ENCODE measurements at places on chromosomes 5 and 9.

DNA sequence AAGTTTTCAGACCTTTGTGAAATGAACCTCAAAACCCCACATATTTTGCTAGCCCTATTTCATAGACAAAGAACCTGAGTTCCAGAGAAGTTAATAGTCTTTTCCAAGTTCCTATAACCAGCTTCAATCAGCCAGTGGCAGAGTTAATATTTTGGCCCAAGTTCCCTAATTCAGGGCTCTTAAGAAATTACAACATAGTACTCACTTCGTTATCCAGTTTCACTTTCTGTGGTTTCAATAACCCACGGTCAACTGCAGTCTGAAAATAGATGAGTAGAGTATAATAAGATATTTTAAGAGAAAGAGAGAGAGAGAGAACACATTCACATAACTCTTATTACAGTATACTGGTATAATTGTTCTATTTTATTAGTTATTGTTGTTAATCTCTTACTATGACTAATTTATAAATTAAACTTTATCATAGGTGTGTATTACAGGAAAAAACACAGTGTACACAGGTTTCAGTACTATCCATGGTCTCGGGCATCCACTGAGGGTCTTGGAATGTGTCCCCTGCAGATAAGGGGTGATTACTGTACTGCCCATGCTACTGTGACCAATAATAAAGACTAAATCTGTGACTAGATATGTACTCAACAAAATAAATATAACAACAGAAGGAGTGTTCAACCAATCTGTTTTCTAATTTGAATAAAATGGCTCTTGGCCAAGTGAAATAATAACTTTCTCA, 9.3 kb upstream of the MYOT start:
- peak; percentile 83 for DNase-seq

GRCh38 chr5:159817262-159818029, 98.8 kb upstream of the ADRA1B start:
- no peak for DNase-seq

DNA sequence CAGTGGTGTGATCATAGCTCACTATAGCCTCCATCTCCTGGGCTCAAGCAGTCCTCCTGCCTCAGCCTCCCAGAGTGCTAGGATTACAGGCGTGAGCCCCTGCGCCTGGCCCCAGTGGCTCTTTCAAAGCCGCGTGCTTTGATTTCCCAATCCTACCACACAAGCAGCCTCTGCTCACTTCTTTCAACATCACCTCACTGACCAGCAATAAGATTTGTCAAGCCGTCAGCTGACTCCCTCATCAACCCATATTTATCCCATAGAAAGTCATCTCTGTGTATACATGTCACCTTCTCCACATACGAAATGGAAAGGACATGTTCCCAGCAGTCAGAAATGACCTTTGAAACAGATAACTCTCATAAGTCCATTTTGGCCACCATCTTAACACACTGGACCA, 26.0 kb downstream of the SLC31A2 start:
- DNase-seq, result peak; percentile 78

GRCh38 chr9:109320331-109320741, 523 bp downstream of the EPB41L4B start:
- DNase-seq, result peak; percentile 10

GRCh38 chr5:14913096-14913495, 41.5 kb upstream of the ANKH start:
- no peak for DNase-seq

GRCh38 chr5:53019320-53019719, 30.2 kb downstream of the ITGA2 start:
- DNase-seq, result no peak

DNA sequence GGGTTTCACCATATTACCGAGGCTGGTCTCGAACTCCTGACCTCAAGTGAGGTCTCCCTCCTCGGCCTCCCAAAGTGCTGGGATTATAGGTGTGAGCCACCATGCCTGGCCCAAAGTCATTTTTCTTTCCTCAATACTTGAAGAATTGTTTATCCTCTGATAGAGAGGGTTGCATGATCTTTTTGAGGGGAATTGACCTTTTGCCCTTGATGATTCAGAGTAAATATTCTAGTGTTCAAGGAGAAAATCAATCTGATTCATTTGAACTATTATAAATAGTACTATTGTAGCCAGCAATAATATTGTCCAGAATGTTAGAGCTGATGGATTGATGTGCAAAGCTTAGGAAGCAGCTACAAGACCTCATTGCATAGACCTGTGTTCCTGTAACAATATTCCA, 47.1 kb downstream of the UGCG start:
- DNase-seq, result no peak

GRCh38 chr9:35606138-35606504, 1.1 kb downstream of the TESK1 start:
- DNase-seq, result no peak

- no peak for DNase-seq
Observed at GRCh38 chr5:62603934-62604333, 25.3 kb downstream of the LRRC70 start.

GRCh38 chr9:98323051-98323830, 67.8 kb upstream of the TBC1D2 start:
- no peak for DNase-seq

DNA sequence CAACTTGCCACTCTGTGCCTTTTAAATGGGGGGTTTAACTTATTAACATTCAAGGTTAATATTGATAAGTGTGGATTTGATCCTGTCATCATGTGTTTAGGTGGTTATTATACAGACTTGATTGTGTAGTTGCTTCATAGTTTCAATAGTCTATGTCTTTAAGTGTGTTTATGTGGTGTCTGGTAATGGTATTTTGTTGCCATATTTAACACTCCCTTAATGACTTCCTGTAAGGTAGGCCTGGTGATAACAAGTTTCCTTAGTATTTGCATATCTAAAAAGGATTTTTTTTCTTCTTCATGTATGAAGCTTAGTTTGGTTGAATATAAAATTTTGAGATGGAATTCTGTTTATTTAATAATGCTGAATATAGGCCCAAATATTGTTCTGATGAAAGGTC, 506.0 kb upstream of the ZNF462 start:
- DNase-seq, result no peak

- DNase-seq, result peak; percentile 99
Observed at GRCh38 chr5:139664086-139664693, 16.0 kb downstream of the CXXC5 start.

DNA sequence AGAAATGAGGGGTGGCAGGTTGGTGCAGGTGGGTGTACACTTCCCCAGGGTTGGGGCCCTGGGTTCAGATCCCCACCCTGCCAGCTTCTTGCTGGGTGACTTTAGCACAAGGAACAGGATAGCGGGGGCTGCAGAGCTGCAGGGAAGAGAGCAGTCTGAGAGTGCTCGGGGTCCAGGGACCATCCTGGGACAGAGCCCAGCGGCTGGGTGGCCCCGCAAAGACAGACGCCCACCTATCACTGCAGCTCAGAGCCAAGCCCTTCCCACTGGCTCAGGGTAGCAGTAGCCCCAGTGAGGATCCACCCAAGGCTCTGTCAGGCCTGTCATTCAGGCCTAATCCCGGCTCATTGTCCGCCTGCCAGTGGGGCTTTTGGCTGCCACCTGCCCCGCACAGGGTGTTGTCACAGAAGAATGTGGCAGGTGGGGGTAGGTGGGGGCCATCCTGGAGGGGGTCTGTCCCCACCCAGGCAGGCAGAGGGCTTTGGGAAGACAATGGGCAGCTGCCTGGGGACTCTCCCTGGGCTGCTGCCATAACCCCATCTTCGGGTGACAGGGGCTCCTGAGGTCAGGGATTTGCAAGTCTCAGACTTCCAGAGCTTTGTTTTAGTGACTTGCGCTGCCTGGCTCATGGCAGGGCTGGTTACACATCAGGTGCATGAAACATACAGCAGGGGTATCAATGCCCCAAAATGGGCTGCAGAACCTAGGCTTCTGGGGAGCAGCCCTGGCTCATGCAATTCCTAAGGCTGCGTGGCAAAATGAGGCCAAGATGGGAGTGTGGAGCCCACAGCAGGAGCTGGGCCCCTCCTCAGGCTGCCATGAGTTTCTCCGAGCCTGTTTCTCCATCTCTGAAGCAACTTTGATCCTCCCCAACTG, 52.1 kb downstream of the BARX1 start:
- no peak for DNase-seq
